Stimulated activated CD4-positive, alpha-beta T cell treated with anti-CD3 and anti-CD28 coated beads, TNF-alpha, amount 100 ng/mL, for 24 hours (primary cell): ENCODE measurements at places on chromosomes 2 and 18.

GRCh38 chr2:133682906-133683305, 114.6 kb upstream of the NCKAP5 start:
- DNase-seq = no peak

GRCh38 chr2:64398516-64399129, 55.3 kb upstream of the LGALSL start:
- DNase-seq = no peak

- DNase-seq = no peak
These were observed 403.5 kb downstream of the SETBP1 start for GRCh38 chr18:45084206-45084605.

DNA sequence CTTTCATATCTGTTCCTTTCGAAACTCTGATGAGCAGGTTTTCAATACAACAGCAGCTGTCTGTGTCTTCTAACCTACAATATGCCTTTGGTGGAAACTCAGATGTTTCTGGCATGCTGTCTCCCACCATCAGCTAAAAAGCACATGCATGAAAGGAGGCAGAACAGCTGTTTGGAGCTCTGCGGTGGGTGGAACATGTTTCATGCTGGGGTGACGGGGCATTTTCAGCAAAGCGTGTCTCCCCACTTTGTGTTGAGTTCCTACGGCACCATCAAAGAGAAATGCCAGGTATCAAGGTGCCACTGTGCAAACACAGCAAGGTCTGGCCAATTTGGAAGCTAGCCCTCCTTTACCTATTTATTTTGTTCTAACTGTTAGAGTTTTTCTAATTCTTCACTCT, 290.1 kb downstream of the CLIP4 start:
- DNase-seq = no peak

- no peak for DNase-seq
These were observed 212.3 kb downstream of the BCL2 start for GRCh38 chr18:63107171-63107845.

GRCh38 chr2:127818794-127819425, 7.9 kb upstream of the WDR33 start:
- DNase-seq = no peak

DNA sequence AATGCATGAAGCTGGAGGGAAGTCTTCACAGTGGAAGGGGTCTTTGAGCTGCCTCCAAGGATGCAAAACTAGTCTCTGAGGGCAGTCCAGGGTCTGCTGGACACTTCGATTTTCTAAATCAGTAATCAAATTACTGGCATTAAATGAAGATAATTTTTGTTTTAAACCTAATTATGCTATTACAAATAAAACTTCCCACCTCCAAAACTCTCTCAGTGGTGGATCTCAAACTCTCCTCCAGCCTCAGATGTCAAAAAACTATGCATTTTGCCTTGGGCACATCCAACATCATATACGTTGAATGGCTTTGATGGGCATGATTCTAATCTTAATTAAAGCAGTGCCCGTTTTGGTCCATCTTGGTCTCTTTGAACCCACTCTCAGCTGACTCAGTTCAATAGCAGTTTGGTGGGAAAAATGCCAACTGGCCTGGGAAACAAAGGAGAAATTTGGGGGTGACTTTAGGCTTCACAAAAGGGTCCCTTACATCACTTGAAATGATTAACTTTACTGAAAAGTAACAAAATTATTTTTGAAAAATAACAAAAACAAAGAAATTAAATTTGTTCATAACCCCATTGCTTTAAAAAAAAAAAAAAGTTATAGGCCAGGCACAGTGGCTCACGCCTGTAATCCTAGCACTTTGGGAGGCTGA, 5.9 kb upstream of the MYCN start:
- no peak for DNase-seq
